ENCODE measurements at places on chromosomes 5 and 9. TPM values are rescaled to one million over a fixed set of nuclear protein-coding genes. Genes with fewer than 3 reads are reported as not detected.

Gene BTNL9
- total RNA-seq, result 1.1 TPM

Gene ADAMTS6
- 0.06 TPM for total RNA-seq

Gene CDKN2B
- not detected for total RNA-seq

Gene NOTCH1
- 11.0 TPM for total RNA-seq

Data from A549 treated with AZD2906 at 1 μM for 4 hours (cell line).